Activated CD4-positive, alpha-beta T cell treated with anti-CD3 and anti-CD28 coated beads, Interleukin-2, amount 10 ng/mL, durations not matched to agents 7 days and 5 days (primary cell): ENCODE measurements at places on chromosomes 3 and 15. TPM values are rescaled to one million over a fixed set of nuclear protein-coding genes. Genes with fewer than 3 reads are reported as not detected.

DNA sequence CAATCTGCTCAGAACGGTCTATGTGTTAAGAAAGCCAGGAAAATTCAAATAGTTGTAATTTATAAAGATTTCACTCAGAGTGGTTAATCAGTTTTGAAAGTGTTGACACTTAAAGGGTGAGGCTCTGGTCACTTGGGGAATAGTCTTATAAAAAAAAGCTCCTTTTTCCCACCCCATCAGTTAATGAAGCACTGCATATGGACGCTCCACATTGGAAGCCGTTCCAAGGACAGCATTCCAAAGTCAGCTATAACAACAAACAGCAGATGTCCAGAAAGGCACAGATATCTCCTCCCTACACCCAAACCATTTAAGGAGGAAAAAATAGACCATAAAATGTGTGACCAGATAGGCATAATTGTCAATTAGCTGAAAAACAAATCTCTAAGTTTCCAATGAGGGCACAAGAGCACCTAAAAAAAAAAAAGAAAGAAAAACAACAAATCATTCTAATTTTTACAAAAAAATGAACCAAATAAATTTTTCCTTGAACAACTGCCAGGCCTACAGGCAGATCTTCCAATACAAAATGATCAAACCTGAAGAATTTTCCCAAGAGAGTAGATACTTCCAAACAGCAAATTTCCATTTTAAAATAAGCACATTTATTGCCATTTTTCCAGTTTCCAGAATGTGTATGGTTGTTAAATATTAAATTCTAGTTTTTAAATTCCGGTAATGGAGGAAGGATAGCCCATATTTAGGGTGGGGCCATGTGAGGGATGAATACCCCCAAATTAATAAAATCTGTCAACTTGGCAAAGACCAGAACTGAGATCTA is 198.3 kb downstream of the ERC2 start:
- DNase-seq = no peak

DNA sequence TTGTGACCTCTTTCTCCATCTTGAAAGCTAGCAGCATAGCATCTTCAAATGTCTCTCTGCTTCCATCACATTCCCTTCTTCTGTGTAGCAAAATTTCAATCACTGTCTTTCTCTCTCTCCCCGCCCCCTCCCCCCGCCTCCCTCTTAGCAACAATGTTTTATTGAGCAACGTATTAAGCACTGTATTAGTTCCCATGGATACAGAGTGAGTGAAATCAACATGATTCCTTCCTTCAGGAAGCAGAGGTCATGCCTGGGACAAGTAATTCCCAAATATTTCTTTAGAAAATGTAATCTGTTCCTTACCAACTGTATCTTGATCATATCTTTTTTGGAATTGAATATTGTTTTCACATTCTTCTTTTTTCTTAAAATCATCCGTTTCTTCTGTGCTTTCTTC is 373.7 kb upstream of the NECTIN3 start:
- DNase-seq = no peak

- DNase-seq = no peak
Observed at GRCh38 chr3:73556520-73557372, 68.0 kb downstream of the PDZRN3 start.

DNA sequence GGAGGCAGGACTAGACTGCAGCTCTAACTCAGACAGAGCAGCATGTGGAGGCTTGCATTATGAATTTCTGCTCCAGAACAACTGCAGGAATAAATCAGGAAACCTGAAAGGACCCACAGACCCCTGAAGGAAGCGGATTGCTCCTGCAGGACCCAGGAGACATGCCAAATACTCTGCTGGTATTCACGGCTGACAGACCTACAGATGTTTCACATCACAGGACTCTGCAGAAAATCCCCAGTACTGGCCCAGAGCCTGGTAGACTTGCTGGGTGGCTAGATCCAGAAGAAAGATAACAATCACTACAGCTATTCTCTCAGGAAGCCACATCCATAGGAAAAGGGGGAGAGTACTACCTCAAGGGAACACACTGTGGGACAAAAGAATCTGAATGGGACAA is 942.1 kb downstream of the AGBL1 start:
- no peak for DNase-seq

The STRA6 gene
- total RNA-seq = not detected

DNA sequence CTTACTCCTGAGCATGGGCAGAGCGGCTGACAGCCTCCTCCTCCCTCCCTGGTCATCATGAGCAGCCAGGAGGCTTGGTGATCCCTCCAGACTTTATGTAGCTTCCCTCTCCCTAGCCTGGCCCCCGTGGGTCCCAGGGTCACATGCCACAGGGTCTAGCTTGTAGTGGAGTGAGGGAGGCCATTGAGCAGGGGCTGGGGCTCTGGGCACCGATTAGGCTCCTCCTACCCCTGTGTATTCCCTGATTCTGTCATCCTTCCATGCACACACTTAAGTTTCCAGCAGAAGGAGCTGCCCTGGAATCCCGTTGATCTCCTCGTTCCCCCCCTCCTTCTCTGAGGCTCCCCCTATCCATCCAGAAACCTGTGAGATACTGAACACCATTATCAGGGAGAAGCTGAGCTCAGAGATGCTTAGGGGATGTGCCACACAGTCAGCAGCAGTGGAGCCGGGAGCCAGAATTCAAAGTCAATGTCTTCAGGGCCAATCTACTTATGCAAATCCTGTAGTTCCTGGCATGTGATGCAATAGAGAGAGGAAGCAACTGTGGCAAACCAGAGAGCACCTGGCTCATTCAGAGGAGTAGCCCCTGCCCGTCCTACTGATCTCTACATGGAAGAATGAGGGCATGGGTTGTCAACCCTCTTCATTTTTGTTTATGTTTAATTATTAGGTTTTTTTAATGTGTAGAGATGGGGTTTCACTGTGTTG is 17.2 kb downstream of the CCDC33 start:
- no peak for DNase-seq

- DNase-seq = no peak
Observed at GRCh38 chr3:48797626-48798025, 50.0 kb downstream of the PRKAR2A start.

DNA sequence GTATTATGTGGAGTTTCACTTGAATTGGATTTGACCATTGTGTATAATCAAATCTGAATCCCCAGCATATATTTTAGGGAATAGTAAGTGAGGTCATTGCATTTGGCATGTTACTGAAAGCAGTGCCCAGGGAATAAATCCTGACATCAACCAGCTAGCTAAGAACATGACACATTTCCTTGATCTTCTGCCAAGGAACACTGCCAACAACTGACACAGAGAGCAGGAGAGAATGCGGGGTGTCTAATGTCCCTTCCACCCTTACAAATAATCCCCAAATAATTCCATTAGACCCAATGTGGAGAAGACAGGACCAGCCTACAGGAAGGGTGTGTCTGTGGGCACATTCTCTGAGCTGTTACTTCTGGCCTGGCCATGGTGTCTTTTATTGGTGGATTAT is 30.6 kb upstream of the UBE3A start:
- DNase-seq = no peak

DNA sequence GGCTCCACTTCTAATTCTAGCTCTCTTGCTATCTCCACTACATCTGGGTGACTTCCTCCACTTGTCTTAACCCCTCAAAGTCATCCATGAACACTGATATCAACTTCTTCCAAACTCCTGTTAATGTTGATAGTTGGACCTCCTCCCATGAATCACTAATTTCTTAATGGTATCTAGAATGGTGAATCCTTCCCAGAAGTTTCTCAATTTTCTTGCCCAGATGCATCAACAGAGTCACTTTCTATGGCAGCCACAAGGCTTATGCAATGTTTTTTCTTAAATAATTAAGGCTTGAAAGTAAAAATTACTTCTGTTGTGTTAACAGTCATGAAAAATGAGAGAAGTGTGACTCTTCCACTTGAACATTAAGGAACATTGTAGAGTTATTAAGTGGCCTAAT is 164.3 kb downstream of the PCCB start:
- DNase-seq = no peak

DNA sequence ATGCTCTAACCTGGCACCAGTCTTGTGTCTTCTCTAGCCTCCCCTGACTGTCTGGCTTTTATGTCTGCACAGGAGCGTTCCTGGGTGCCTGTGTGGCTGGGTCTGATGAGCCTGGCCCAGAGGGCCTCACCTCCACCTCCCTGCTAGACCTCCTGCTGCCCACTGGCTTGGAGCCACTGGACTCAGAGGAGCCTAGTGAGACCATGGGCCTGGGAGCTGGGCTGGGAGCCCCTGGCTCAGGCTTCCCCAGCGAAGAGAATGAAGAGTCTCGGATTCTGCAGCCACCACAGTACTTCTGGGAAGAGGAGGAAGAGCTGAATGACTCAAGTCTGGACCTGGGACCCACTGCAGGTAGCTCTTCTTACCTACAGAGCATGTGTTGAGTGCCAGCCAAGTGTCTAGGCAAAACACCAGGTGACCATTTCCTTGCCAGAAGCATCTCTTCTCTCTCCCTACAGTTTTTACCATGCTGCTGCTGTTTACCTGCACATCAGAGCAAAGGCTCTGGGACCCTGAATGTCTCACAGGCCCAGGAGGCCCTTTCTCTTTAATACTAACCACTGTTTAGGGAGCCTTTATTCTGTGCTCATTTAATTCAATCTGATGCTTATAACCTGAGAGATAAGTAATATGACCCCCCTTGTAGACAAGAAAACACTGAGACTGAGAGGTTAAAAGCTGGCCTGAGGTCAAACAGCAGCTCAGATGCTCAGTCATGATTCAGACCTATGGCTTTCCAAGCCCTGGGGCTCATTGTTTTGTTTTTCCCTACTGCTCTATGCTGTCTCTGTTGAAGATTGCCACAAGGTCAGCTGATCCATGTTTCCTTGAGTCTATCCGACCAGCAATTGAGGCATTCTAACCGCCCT is 10.4 kb downstream of the PODXL2 start:
- no peak for DNase-seq
